ENCODE measurements at places on chromosomes 16 and 17.

DNA sequence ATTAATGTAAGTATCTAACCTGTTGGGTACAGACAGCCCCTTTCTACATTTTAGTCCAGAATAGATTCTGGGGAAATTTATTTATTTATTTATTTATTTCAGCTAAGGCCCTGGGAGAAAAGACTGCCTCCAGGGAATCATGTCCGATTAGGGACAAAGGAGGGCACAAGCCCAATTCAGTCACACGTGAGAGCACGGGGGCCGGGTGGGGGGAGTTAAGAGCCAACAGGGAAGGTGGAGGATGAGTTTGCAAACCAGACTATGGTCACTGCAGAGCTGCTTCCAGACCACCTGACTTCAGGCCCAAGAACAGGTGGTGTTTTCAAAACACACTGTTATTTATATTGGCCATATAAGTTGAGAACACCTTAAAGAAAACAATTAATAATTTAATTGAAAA lies 1.6 kb upstream of the ZFHX3 start:
- no peak for DNase-seq

- no peak for DNase-seq
Measured at GRCh38 chr17:42027590-42027889, 7.7 kb downstream of the NKIRAS2 start.

DNA sequence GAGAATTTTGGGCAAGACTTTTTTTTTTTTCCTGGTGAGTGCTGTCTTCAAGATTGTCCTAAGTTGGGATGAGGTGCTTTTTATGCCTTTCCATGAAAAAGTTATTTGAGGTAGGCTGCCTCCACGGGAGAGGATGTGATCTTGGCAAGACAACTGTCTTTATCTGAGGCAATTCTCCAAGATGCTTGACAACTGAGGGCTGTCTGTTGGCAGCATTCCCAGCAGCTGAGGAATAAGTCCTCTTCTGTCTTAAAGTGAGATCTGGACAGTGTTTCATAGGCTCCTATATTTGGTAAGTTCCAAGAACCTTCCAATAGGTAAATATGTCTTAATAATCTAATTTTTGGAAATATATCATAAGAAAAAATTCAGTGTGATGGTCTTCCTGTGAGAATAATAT lies 662.0 kb downstream of the CDH11 start:
- no peak for DNase-seq

- no peak for DNase-seq
Measured at GRCh38 chr16:30628628-30629540, 18.7 kb upstream of the ZNF689 start.

- no peak for DNase-seq
Measured at GRCh38 chr17:32558997-32559650, 72.3 kb downstream of the CDK5R1 start.

- DNase-seq = no peak
Measured at GRCh38 chr17:13647543-13648021, 45.9 kb upstream of the HS3ST3A1 start.

- no peak for DNase-seq
Measured at GRCh38 chr17:71703701-71704100, 417.1 kb upstream of the SOX9 start.

- DNase-seq = no peak
Measured at GRCh38 chr17:12731839-12732238, 57.5 kb upstream of the ARHGAP44 start.
